C1 segment of cervical spinal cord (tissue), 14 donors: ENCODE measurements at places on chromosomes 16 and 17.

DNA sequence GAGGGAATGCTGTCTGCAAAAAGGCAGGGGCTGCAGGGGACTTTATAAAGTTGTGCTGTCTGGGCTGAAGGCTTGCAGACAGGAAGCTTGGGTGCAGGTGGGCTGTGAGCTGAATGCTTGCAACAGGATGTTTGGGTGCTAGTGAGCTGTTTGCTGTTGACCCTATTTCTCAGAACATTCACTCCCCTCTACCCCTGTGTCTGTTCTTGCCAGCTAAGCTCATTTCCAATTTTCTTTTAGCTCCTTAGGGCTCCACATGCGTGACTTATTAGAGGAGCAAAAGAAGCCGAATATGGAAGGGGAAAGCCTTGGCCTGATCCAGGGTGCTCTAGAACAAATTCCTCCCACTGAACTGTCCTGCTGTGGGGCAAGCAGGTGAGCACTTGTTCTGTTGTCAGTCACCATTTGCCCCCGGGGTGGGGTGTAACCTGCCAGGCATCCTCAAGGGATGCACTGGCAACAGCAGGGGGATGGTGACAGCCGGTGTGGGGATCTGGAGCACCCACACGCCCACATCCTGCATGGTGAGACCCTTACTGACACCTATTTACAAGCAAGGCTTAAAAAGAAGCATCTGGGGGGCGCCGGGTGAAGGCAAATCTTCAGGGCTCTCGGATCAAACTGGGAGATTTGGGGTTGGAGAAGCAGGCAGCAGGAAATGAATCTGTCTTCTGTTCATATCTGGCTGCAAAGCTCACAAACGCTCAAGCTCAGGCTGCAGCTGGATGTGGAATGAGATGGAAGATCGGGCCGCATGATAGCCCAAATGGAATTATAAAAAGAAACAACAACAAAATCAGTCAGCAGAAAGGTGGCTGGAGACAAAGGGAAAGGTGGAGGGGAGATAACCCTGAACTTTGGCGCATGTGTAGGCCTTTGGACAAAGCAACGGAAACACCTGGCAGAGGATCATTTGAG is 21.1 kb upstream of the NUP93 start:
- DNase-seq: no peak

- peak; percentile 16 for DNase-seq
These were observed 4.3 kb downstream of the KAT2A start for GRCh38 chr17:42116705-42117396.

DNA sequence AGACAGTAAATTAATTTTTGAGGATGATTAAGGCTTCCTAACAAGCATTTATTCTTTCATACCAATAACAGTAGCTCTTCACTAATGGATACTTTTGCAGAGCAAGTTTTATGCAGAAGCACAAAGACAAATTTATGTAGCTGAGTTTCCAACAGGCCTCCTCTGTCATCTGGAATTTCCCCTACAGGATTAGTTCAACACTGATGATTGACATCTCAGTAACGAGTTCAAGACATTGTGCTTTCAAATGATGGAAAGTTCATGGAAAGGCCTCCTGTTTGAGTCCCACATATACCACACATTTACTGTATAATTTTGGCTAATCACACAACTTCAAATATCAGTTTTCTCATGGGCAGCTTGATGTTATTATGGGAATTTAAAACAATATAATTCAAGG is 40.6 kb downstream of the ABCA10 start:
- DNase-seq: no peak

DNA sequence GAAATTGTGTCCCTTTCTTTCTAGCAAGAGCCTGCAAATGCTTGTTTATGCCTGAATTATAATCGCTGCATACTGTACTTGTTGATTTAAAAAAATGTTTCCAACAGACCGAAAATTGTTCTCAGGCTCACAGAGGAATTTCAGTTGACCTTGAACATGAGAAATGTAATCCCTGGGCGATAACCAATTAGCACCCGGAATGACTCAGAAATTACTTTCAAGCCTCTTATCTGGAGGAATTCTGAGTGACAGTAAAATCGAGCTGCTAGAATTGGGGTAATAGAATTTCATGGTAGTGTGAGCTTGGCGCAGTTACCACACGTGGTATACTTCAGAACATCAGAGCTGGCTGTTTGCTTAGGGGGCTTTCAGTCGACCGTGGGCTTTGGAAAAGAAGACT is 139.1 kb upstream of the CACNG3 start:
- DNase-seq: no peak

DNA sequence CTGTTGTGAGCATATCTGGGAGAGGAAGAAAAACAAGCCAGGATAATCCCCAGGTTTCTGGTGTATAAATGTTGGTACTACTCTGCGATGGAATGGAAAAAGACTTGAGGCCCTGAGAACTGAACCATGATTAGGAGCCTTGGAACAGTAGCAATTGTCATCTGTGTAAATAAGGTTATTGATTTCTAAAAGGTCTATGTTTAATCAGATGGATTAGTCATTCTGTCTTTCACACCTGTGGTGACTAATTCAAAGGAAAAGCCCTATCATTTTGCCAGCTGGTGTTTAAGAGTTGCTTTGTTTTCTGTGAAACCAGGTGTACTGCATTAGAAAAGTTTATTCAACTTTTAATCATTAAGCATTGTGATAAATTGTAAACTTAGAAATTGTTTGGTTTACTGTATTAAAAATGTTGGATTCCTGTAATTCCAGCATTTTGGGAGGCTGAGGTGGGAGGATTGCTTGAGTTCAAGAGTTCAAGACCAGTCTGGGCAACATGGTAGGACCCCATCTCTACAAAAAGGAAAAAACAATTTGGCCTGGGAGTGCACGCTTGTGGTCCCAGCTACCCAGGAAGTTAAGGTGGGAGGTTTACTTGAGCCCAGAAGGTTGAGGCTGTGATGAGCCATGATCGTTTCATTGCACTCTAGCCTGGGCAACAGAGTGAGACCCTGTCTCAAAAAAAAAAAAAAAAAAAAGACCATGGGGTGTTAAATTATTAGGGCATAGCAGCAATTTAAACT is 29.0 kb upstream of the KPNB1 start:
- DNase-seq: no peak

DNA sequence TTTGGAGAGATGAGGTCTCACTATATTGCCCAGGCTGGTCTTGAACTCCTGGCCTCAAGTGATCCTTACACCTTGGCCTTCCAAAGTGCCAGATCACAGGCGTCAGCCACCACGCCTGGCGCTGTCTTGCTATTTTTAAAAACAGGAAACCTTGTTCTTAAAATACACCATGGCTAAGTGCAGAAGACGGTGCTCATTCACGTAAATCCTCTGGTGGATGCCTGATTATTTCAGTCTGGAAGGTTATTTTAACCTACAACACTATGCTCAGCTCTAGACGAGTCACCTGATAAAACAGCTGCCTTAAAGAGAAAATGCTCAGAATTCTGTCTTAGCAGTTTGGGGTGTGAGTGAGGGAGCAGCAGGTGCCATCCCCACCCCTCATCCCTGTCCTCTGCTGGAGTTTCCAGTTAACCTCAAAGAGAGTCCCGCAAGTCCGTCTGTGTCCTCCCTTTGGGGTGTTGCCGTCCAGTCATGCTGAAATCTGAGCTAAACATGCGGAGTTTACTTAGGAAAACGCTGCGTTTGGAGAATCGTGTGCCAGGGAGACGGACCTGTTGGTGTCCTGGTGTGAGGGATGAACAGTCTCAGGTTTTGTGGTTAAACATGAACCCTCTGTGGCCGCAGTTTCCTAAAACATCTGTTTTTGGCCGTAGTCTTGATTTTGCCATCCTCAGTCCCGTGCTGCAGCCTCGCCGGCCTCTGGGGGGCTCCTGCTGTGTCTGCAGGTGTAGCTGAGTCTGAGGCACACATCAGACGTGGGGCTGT is 17.1 kb downstream of the SPG7 start:
- no peak for DNase-seq

DNA sequence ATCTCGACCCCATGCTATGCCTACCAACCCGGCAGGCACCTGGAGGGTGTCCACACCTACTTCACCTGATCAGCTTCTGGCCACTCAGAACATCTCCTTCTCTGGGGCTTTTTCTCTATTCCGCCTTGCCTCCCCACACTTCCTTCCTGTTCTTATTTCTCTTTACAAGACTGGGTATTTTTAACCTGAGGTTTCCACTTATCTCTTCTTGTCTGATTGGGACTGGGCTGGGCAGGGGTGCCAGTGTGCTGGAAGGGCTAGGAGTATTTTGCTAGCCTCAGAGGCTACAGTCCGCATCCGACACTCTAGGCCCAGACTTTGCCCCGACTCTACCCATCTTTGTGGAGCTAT is 26.2 kb upstream of the ZNF652 start:
- no peak for DNase-seq

DNA sequence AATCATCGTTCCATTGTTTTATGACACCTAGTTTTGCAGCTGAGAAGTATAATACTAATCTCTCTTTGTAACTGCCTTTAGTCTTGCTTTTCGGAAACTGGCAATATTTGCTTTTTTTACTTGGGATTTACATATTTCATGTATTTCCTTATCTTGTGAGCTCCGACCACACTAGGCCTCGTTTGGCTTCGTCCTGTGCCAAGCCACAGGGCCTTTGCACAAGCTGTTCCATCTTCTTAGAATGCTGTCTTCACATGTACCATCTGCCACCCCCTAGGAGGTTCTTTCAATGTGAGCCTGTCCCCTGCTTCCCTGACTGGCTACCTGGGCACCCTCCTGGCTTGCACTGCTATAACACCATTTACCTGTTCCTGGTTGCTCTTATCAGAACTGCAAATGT is 77.2 kb downstream of the SHISA6 start:
- DNase-seq: no peak

GRCh38 chr16:12535535-12536411 is 267.9 kb downstream of the CPPED1 start:
- no peak for DNase-seq

DNA sequence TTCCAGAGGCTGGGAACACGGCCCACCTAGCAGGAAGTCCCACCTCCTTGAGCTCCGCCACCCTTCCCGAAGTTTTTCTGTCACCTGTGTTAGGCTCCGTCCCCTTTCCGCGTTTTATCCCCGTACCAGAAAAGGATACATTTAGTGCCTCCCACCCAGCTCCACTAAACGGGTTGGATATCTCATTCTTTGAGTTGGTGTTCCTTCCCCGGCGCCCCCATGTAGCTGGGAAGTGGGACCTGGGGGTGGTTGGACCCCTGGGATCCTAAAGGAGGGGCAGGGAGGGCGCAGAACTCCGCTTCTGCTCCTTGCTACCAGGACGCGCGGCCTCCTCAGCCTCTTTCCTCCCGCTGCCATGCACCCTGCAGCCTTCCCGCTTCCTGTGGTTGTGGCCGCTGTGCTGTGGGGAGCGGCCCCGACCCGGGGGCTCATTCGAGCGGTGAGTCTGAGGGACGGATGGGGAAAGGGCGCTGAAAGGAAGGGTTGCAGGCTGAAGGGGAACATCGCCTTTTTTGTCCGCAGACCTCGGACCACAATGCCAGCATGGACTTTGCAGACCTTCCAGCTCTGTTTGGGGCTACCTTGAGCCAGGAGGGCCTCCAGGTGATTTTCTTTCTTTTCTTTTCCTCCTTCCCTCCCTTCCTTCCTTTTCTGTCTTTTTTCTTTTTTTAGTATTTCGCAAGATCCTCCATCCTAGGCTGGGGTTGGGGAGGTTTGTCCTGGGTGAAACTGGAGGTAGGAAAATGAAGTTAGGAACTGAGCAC is 669 bp downstream of the RNF167 start:
- DNase-seq: no peak

GRCh38 chr16:78034530-78034929 is 12.2 kb downstream of the CLEC3A start:
- no peak for DNase-seq

- no peak for DNase-seq
These were observed 15.4 kb downstream of the HS3ST3B1 start for GRCh38 chr17:14316126-14316832.

DNA sequence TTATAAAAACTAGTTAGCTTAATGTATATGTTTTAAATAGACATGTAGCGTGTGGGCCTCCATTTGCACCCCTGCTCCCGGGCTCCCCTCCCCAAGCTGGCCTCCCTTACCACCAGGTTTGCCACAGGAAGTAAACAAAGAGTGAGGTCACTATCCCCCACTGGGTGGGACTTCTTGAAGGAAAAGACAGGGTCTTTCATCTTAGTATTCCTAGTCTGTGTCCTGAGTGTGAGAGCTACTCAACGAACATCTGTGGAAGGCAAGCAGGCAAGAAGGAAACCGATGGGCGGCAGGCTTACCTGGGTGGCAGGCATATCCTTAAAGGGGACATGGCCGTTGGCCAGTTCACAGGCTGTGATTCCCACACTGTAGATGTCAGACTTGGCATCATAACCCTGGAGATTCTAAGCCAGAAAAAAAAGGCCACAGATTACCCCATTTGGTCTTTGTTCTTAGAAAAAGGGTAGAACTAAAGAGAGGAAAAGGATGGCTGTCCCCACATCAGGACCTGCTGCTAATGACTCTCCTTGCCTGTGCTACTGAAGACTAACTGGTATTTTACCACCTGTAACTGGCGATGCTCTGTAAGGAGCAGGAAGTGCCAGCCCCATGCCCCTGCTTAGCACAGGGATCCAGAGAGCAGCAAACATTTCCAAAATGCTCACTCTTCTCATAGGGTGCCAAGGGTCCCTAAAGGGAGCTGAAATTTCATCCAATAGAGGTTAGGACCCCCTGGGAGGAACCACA is 6.6 kb upstream of the LIMD2 start:
- no peak for DNase-seq

- no peak for DNase-seq
These were observed 77.0 kb upstream of the ZNF423 start for GRCh38 chr16:49932946-49933345.

GRCh38 chr16:85750827-85751697 is at the start of gene C16orf74:
C16orf74 (minus strand) TSS chr16:85751096; CDS start chr16:85735217, 15,879 bp downstream.
- no peak for DNase-seq

DNA sequence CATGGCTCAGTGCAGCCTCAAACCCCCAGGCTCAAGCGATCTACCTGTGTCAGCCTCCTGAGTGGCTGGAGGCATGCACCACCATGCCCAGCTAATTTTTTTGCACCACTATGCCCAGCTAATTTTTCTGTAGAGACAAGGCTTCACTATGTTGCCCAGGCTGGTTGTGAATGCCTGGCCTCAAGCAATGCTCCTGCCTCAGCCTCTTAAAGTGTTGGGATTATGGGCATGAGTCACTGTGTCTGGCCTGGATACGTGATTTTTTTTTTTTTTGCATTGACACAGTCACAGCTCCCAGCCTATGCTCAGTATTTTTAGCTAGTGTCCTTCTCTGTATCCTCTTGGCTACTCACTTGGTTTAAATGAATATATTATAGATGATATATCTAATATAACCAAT is 377.0 kb upstream of the TNRC6C start:
- DNase-seq: no peak

DNA sequence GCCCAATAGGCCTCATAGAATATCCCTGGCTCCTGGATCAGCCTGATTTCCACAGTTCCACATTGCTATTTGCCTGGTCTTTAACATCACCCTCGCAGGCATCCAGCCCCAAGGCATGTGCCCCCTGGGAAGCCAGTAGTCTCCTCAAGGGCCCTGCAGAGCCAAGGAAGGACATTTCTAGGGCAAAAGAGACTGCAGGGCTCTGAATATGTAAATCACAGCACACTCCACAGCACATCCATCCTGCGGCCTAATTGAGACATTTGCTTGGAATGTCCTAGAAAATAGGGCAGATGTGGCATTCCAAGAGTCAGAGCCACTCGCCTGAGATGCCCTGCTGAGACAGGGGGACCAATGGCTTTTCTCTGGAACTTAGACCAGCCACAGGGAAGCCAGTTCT is 11.4 kb upstream of the C16orf78 start:
- no peak for DNase-seq

GRCh38 chr16:47052666-47053640 is 79.5 kb upstream of the DNAJA2 start:
- no peak for DNase-seq

- DNase-seq: peak; percentile 21
These were observed at the start of gene TTLL6 for GRCh38 chr17:48816774-48817590. TTLL6 (minus strand) TSS chr17:48817229; CDS start chr17:48817072, 157 bp downstream.

- no peak for DNase-seq
These were observed 29.1 kb downstream of the STAT3 start for GRCh38 chr17:42359133-42359532.
